ENCODE measurements at places on chromosomes 3 and 15.

DNA sequence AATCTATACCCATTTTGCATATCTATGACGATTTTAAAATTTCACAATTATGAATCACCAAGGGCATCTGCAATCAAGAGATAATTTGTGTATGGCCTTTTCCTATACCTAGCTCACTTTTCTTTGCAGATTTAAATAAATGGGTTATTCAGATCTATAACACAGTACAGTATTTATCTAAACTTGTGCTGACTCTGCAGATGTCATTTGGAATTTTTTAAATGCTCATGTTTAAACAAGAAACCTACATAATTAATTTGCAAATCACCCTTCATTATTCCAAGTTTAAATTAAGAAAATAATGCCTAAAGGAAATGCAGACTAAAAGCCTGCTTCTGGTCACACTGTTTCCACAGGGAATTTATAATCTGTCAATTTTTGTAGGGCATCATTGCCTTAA lies 284.2 kb downstream of the SI start:
- no peak for DNase-seq

DNA sequence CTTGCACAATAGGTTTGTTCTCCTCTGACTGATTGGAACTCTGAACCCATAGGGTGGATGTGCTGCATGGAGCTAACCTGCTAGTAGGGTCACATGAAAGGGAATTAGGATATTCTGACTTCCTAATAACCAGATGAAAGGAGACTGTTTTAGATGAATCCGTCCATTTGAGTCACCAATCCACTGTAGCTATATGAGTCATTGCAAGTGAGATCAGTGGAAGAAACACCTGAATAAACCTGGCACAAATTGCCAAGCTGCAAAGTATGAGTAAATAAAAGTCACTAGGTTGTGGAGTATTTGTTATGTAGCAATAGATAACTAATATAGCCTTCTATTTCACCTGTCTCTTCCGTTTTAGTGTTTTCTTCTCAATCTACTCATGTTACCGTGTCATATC lies 584.4 kb downstream of the PDCD6IP start:
- no peak for DNase-seq

- no peak for DNase-seq
Measured at GRCh38 chr3:121619691-121620090, 26.5 kb downstream of the FBXO40 start.

GRCh38 chr15:69920221-69920620 lies 177.5 kb downstream of the TLE3 start:
- DNase-seq: no peak

- DNase-seq: no peak
Measured at GRCh38 chr3:161740421-161740820, 243.8 kb downstream of the OTOL1 start.

DNA sequence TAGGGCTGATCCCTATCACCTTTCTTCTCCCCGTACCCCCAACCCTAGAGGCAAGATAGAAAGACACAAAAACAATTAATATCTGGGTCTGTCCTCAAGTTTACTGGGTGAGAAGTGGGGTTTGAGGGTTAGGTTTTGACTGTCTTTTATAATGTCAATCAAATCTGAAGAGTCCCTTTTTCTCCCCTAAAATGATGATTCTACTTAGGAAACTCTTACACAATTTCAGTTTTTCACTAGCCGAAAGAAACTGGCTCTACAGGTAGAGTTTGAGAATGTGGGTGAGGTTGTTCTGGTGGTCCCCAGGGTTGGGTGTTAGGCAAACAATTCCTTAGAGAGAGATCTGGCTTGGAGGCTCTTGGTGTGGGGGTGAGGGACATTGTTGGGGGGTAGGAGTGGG lies 189.9 kb downstream of the TCF12 start:
- DNase-seq: no peak

DNA sequence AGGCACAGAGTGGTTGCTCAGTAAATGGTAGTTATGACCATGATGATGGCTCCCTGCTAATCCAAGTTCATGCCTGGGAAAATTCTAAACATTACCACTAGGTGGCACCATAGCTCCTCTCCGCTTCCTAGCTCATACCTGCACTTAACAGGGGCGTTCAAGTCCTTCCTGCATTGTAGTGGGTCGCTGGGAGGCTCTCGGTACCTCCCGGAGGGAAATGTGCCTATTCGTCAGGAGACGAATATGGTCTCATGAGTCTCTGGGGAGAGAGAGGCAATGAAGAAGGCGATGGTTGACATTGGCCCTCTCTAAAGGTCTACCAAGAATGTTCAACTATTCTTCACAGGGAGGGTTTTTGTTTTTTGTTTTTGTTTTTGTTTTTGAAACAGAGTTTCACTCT lies 10.9 kb downstream of the MESP1 start:
- DNase-seq: peak; percentile 59

GRCh38 chr15:98889930-98890695 lies 117.5 kb downstream of the PGPEP1L start:
- DNase-seq: no peak

- DNase-seq: no peak
Measured at GRCh38 chr3:180332608-180333007, 269.4 kb upstream of the TTC14 start.

DNA sequence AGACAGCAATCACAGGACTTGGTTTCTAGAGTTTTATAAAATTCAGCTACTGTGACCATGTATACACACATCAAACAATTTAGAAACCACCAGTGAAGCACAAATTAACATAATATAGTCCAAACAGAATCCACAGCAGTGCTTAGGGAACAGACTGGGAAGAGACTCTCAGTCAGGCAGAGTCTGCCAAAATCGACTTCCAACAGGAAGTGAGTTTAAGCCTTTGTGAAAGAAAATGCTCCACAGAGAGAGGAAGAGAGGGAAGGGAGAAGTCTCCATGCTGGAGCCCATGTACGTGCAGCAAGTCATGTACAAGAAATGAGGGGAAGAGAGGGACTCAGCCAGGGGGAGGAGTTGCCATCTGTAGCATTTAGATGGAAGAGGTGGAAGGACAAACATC lies 172.6 kb downstream of the IL5RA start:
- DNase-seq: no peak

DNA sequence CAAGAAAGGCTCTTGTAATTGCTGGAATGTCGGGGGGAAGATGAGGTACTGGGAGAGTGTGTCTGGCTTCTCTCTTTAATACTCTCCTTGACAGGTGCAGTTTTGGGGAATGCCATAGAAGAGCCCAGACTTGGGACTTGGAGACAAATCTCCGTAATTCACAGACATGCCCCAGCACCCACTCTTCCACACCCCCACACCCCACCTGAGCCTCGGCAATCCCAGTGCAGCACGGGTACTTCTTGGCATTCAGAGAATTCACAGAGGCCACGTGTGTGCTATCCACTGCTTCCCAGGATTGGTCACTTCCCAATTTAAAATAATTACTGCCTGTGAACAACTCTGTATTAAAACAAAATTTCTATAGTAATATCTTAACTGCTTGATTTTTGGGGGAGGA lies 43.9 kb downstream of the TRIM71 start:
- no peak for DNase-seq

DNA sequence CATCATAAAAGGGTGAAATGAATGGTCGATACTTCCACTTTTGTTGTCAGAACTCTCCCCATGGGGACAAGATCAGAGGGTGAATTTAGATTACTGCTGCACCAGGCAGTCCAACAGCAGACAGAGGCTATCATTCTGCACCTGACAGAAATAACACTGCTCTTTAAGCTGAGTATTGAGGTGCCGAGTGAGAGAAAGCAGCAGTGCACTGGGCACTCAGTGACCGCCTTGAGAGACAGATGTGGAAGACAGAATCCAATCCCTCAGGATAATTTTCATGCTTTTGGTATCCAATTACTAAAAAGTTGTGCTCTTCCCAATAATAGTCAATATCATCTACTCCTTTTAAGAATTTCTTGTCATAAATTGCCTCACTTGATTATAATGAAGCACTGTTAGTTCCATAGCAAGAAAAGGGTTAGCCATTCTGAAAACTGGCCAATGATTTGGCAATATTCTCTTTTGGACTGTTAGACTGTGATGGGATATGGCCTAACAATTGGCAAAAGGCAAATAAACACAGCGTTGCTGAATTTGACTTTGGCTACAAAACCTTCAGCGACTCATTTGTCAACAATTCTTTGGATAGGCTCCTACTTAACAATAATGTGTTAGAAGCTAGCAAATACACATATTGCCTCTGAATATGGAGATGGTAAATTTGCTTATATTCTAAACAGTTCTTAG lies 5.5 kb downstream of the FGF7 start:
- DNase-seq: no peak

GRCh38 chr15:63970621-63971426 lies 75.5 kb downstream of the DAPK2 start:
- peak; percentile 12 for DNase-seq

- no peak for DNase-seq
Measured at GRCh38 chr3:89787485-89787884, 680.1 kb downstream of the EPHA3 start.

All from CD8-positive, alpha-beta memory T cell (primary cell).